IgD-negative memory B cell (primary cell): ENCODE measurements at places on chromosomes 4 and X. TPM values are rescaled to one million over a fixed set of nuclear protein-coding genes. Genes with fewer than 3 reads are reported as not detected.

The RS1 gene
- polyA plus RNA-seq: not detected

The BEX1 gene
- not detected for polyA plus RNA-seq

The CPLX1 gene
- not detected for polyA plus RNA-seq

The SOD3 gene
- polyA plus RNA-seq: not detected

The PGAM4 gene
- not detected for polyA plus RNA-seq

The BANK1 gene
- 599 TPM for polyA plus RNA-seq

The GYPE gene
- 5.6 TPM for polyA plus RNA-seq

The PDCL2 gene
- not detected for polyA plus RNA-seq

The DCAF4L1 gene
- polyA plus RNA-seq: not detected

The CORIN gene
- not detected for polyA plus RNA-seq

The GPC4 gene
- polyA plus RNA-seq: not detected

The ADH1C gene
- polyA plus RNA-seq: not detected

The CDX4 gene
- polyA plus RNA-seq: not detected

The MED12 gene
- polyA plus RNA-seq: 13.1 TPM

The ZIC3 gene
- not detected for polyA plus RNA-seq

The SMR3B gene
- not detected for polyA plus RNA-seq

The NEIL3 gene
- polyA plus RNA-seq: not detected

The AKAP14 gene
- polyA plus RNA-seq: not detected

The CCDC120 gene
- 1.2 TPM for polyA plus RNA-seq

The GSTCD gene
- 2.0 TPM for polyA plus RNA-seq

The CT45A5 gene
- not detected for polyA plus RNA-seq

The TRPC5OS gene
- polyA plus RNA-seq: not detected

The MAGEA9B gene
- polyA plus RNA-seq: 0.46 TPM

The SYAP1 gene
- polyA plus RNA-seq: 19.8 TPM

The ABHD18 gene
- 7.5 TPM for polyA plus RNA-seq

The BEX2 gene
- 58.7 TPM for polyA plus RNA-seq

The MEPE gene
- not detected for polyA plus RNA-seq

The CLCN3 gene
- polyA plus RNA-seq: 8.1 TPM

The CLGN gene
- not detected for polyA plus RNA-seq

The FGG gene
- not detected for polyA plus RNA-seq

The TEX11 gene
- polyA plus RNA-seq: not detected

The CCDC149 gene
- polyA plus RNA-seq: not detected

The TRIM2 gene
- 2.2 TPM for polyA plus RNA-seq

The TMPRSS11B gene
- not detected for polyA plus RNA-seq

The HPSE gene
- polyA plus RNA-seq: 0.54 TPM

The PASD1 gene
- polyA plus RNA-seq: not detected

The RAPGEF2 gene
- polyA plus RNA-seq: 0.44 TPM

The CWH43 gene
- polyA plus RNA-seq: not detected

The PABPC1L2A gene
- not detected for polyA plus RNA-seq

The NLRP2B gene
- not detected for polyA plus RNA-seq

The SPIN3 gene
- 4.3 TPM for polyA plus RNA-seq

The INTU gene
- 0.11 TPM for polyA plus RNA-seq

The XAGE2 gene
- not detected for polyA plus RNA-seq

The SPON2 gene
- 8.6 TPM for polyA plus RNA-seq

The PROM1 gene
- not detected for polyA plus RNA-seq

The ESX1 gene
- not detected for polyA plus RNA-seq

The LRCH2 gene
- polyA plus RNA-seq: not detected

The F9 gene
- polyA plus RNA-seq: not detected

The SPACA5 gene
- polyA plus RNA-seq: not detected

The TMEM131L gene
- polyA plus RNA-seq: 48.4 TPM

The TMEM255A gene
- polyA plus RNA-seq: 0.33 TPM

The GPRIN3 gene
- polyA plus RNA-seq: 0.50 TPM

The SH3TC1 gene
- 39.8 TPM for polyA plus RNA-seq

The CNOT6L gene
- 40.1 TPM for polyA plus RNA-seq

The DMRTC1 gene
- polyA plus RNA-seq: 1.0 TPM

The ETDA gene
- polyA plus RNA-seq: not detected

The WAS gene
- 26.5 TPM for polyA plus RNA-seq

The GRID2 gene
- not detected for polyA plus RNA-seq
